Bronchial smooth muscle cell (primary cell): ENCODE measurements at places on chromosomes 5 and 9. TPM values are rescaled to one million over a fixed set of nuclear protein-coding genes. Genes with fewer than 3 reads are reported as not detected.

The TRIM14 gene
- total RNA-seq = 0.94 and 1.4 TPM in 2 replicates

The KIF12 gene
- not detected in 2 replicates for total RNA-seq

The CTNND2 gene
- total RNA-seq = not detected in 2 replicates

The SPOCK1 gene
- 53.9 and 76.2 TPM in 2 replicates for total RNA-seq

The ABITRAM gene
- 3.9 and 5.5 TPM in 2 replicates for total RNA-seq

The TICAM2 gene
- 3.0 and 4.1 TPM in 2 replicates for total RNA-seq

The SOX30 gene
- total RNA-seq = 0.16 TPM in 1 of 2 replicates, not detected in the other

The DNAH5 gene
- total RNA-seq = 0.47 and 0.60 TPM in 2 replicates

The SPINK13 gene
- total RNA-seq = not detected in 2 replicates

The BARHL1 gene
- total RNA-seq = not detected in 2 replicates

The NR6A1 gene
- 0.26 and 0.47 TPM in 2 replicates for total RNA-seq

The NUTM2F gene
- not detected in 2 replicates for total RNA-seq

The OR1L1 gene
- not detected in 2 replicates for total RNA-seq

The BTNL3 gene
- not detected in 2 replicates for total RNA-seq

The LHX2 gene
- not detected in 2 replicates for total RNA-seq

The RNF183 gene
- total RNA-seq = not detected in 2 replicates
